ENCODE measurements at places on chromosomes 5 and 9. TPM values are rescaled to one million over a fixed set of nuclear protein-coding genes. Genes with fewer than 3 reads are reported as not detected.

DNA sequence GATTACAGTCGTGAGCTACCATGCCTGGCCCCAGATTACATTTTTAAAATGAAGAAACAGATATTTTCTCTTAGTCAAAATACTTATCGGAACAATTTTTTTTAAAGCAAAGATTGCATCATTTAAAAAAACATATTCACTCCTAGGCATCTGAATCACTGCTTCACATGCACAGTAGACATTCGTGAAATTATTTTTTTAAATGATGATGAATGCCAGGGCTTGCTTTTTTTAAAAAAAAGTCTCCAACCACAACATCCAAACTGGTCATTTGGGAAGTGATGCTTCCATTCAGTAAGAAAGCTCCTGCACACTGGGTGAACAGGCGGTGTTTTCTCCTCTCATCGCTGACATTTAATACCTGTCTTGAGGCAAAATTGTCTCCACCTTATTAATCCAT lies 223.0 kb upstream of the DMRT1 start:
- H3K27ac ChIP-seq = no peak overlapping the region
- no peak for DNase-seq
- H3K27me3 ChIP-seq = no peaks in the 10 kb centered on the region
- H3K4me3 ChIP-seq = no peak overlapping the region

- H3K36me3 ChIP-seq = no peaks in the 10 kb centered on the region
- H3K27me3 ChIP-seq = no peaks in the 10 kb centered on the region
- no peaks in the 10 kb centered on the region for H3K4me1 ChIP-seq
- no peak overlapping the region for H3K27ac ChIP-seq
- DNase-seq = no peak
These were observed 245.9 kb downstream of the SAXO1 start for GRCh38 chr9:18786911-18787650.

DNA sequence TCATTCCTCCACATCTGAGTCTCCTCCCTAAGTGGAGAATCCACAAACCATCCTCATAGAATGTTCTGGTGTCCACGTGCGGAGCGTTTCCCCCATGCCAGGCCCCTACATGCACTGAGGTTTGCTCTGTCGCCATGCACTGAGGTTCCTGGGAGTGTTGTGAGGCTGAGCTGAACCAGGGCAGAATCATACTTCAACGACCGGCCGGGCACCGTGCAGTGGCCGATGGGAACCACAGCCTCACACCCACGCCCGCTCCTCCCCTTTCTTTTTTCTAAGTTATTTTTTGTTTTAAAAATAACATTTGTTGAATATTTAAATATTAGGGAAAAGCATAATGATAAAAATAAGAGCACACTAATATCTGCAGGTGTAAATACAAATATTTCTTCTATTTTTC lies 260.4 kb upstream of the IRX4 start:
- no peaks in the 10 kb centered on the region for H3K4me1 ChIP-seq
- H3K4me3 ChIP-seq = no peak overlapping the region
- H3K27me3 ChIP-seq = peaks cover 82% of the 10 kb centered on the region
- DNase-seq = no peak
- no peak overlapping the region for H3K27ac ChIP-seq

Gene NIPAL4
- not detected for total RNA-seq

GRCh38 chr9:94097788-94098414 lies 13.6 kb downstream of the PTPDC1 start:
- no peaks in the 10 kb centered on the region for H3K4me1 ChIP-seq
- H3K27ac ChIP-seq = no peak overlapping the region
- H3K4me3 ChIP-seq = no peak overlapping the region
- DNase-seq = peak; percentile 41
- no peaks in the 10 kb centered on the region for H3K27me3 ChIP-seq

GRCh38 chr5:150640311-150641005 lies at the start of gene SYNPO:
Gene SYNPO, plus strand, starts transcription at chr5:150640660. Its CDS starts 7,616 bp downstream, at chr5:150648276.
- peak; percentile 70 for DNase-seq
- no peaks in the 10 kb centered on the region for H3K36me3 ChIP-seq
- no peaks in the 10 kb centered on the region for H3K27me3 ChIP-seq
- H3K27ac ChIP-seq = peak within 1 kb of the TSS; percentile 62
- H3K4me1 ChIP-seq = peaks cover 91% of the 10 kb centered on the region

DNA sequence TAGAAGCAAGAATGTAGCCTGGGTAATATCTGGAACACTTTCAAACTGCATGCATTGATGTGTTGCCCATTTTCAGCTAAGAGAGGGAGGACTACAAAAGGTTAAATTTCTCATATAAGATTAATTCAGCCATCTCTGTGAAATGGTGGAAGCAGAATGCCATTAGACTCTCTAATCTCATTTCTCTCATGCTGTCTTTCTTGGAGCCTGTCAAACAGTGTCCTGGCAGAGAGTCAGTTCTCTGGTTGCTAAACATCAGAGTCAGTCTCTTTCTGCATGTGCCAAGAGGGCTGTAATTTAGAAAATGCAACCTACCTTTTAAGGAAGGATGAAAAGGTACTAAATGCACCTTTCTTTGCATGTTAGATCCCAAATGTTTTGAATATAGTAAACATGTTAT lies 910 bp upstream of the GARNL3 start:
- no peak overlapping the region for H3K4me3 ChIP-seq
- H3K27me3 ChIP-seq = no peaks in the 10 kb centered on the region
- no peak for DNase-seq
- no peak overlapping the region for H3K27ac ChIP-seq
- H3K4me1 ChIP-seq = no peaks in the 10 kb centered on the region
- H3K36me3 ChIP-seq = no peaks in the 10 kb centered on the region

Gene IRX2
- not detected for total RNA-seq

GRCh38 chr5:42985129-42986037 lies 54.7 kb downstream of the ANXA2R start:
- H3K27me3 ChIP-seq = no peaks in the 10 kb centered on the region
- peaks cover 55% of the 10 kb centered on the region for H3K4me1 ChIP-seq
- H3K4me3 ChIP-seq = peak overlapping the region; percentile 0
- peak overlapping the region; percentile 85 for H3K27ac ChIP-seq
- no peaks in the 10 kb centered on the region for H3K36me3 ChIP-seq

Gene STOML2
- total RNA-seq = 109 TPM

Gene PDLIM4
- 35.8 TPM for total RNA-seq

Gene IRGM
- total RNA-seq = not detected

DNA sequence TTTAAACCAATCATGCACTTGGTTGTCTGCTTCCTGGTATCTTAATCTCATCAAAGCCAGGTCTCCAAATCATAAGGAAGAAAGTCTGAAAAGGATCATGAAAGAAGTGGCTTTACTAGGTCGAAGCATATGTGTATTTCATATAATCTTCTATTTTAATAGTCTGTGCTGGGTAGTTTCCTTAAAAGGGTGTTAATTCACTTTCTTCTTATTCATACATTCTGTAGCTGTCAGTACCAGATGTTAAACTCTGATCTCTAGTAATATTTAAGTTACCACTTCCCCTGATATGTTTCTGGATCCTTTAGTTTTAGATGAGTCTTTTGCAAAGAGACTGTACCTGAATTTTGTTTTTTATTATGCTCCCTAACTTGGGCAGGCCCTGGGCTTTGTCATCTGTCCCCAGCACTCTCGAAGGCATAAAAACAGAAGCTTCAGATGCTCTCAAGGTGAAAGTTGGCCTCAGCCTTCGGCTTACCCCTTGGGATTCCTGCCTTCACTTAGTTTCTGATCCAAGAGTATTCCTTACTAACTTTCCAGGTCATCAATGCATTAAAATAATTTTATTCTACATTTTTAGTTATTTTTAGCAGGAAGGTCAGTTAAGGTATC lies 15.0 kb upstream of the LNPEP start:
- no peaks in the 10 kb centered on the region for H3K36me3 ChIP-seq
- DNase-seq = no peak
- H3K27ac ChIP-seq = no peak overlapping the region
- no peak overlapping the region for H3K4me3 ChIP-seq
- H3K27me3 ChIP-seq = no peaks in the 10 kb centered on the region

DNA sequence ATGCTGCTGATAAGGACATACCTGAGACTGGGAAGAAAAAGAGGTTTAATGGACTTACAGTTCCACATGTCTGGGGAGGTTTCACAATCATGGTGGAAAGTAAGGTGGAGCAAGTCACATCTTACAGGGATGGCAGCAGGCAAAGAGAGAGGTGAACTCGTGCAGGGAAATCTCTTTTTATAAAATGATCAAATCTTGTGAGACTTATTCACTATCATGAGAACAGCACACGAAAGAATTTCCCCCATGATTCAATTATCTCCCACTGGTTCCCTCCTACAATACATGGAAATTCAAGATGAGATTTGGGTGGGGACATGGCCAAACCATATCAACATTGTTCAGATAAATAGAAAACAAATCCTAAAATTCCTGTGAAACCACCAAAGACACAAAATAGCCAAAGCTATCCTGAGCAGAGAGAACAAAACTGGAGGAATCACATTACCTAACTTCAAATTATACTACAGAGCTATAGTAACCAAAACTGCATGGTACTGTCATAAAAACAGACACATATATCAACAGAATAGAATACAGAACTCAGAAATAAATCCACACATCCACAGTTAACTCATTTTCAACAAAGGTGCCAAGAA lies 230.5 kb upstream of the TRIM32 start:
- DNase-seq = no peak
- no peak overlapping the region for H3K27ac ChIP-seq
- no peaks in the 10 kb centered on the region for H3K4me1 ChIP-seq
- H3K27me3 ChIP-seq = no peaks in the 10 kb centered on the region
- no peak overlapping the region for H3K4me3 ChIP-seq
- no peaks in the 10 kb centered on the region for H3K36me3 ChIP-seq

DNA sequence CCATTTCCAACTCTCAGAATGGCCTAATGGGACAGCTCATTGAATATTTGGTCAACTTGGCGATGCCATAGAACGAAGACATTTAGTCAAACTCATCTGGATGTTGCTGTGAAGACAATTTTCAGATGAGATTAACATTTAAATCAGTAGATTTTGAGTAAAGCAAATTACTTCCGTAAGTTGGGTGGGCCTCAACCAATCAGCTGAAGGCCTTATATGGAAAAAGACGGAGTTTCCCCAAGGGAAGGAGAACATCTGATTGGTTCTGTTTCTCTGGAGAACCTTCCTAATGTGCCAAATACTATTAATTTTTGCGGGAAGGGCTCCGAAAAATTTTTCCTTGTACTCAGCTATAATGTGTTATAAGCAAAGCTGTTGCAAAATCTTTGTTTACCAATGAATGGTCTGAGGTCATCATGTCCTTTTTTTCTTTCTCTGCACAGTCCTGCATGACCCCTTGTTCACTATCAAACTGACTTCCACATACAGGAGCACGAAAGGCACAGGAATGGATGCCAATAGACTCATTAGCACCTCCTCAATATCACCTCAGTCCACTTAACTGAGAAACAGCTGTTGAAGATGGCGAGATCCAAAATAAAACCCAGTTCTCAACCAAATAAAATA lies 27.8 kb downstream of the CRHBP start:
- H3K27ac ChIP-seq = no peak overlapping the region
- no peaks in the 10 kb centered on the region for H3K36me3 ChIP-seq
- H3K4me3 ChIP-seq = no peak overlapping the region
- H3K27me3 ChIP-seq = no peaks in the 10 kb centered on the region

DNA sequence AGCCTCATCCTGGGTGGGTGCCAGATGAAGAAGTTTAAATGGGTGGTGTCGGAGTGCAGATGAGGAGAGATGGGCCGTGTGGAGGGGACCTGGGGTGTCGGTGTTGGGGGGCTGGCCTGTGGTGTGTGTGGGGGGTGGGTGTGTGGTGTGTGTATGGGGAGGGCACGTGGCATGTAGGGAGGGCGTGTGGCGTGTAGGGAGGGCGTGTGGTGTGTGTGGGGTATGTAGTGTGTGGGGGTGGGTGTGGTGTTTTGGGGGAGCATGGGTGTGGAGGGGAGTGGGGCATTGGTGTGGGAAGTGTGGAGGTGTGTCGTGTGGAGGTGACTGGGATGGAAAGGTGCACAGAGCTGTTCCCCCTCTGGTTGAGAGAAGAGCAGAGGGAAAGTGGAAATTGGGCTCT lies 34.5 kb downstream of the SLC46A2 start:
- no peak overlapping the region for H3K4me3 ChIP-seq
- no peaks in the 10 kb centered on the region for H3K27me3 ChIP-seq
- no peaks in the 10 kb centered on the region for H3K4me1 ChIP-seq
- H3K27ac ChIP-seq = no peak overlapping the region
- H3K36me3 ChIP-seq = no peaks in the 10 kb centered on the region
- DNase-seq = no peak

Gene NRARP
- total RNA-seq = 25.8 TPM

GRCh38 chr5:115774684-115775083 lies 41.8 kb downstream of the CDO1 start:
- no peaks in the 10 kb centered on the region for H3K27me3 ChIP-seq
- no peak for DNase-seq
- H3K27ac ChIP-seq = no peak overlapping the region
- H3K4me3 ChIP-seq = no peak overlapping the region
- H3K36me3 ChIP-seq = no peaks in the 10 kb centered on the region

DNA sequence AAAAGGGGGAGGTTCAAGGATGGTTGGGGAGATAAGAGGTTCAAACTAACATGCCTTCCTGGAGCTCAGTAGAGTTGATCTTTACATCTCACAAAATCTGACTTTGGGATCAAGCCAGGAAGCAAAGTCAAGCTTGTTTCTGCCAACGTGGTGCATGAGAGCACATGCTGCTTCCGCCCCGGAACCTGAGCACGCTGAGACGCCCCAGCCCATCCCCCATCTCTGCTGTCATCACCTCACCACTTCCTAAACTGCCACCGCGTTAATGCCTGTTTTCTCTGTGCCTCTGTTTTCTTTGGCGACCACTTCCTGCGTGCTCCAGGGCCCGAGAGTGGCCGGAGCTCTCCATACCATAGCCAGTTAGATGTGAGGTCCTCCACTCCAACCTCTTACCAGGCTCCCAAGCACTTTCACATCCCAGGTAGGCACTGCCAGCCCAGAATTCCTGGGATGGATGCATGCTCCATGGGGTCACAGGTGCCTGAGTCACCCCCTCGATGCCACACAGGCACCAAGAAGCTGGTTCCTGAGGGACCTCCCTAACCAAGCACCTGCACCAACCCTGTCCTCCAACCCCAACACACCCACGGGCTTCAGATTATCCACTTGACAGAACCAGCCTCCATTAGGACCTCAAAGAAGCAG lies 31.2 kb upstream of the AFAP1L1 start:
- no peaks in the 10 kb centered on the region for H3K4me1 ChIP-seq
- no peak for DNase-seq
- no peak overlapping the region for H3K4me3 ChIP-seq
- 0 out of 2 replicates have a peak, but pooled peaks cover 11% of the 10 kb centered on the region for H3K36me3 ChIP-seq

Gene PCDHB13
- total RNA-seq = not detected

- H3K36me3 ChIP-seq = no peaks in the 10 kb centered on the region
- no peak overlapping the region for H3K4me3 ChIP-seq
These were observed 22.0 kb upstream of the ANKRD34B start for GRCh38 chr5:80592105-80592504.

GRCh38 chr9:71743882-71744281 lies 24.4 kb downstream of the CEMIP2 start:
- no peaks in the 10 kb centered on the region for H3K27me3 ChIP-seq
- H3K4me1 ChIP-seq = peaks cover 35% of the 10 kb centered on the region
- H3K27ac ChIP-seq = no peak overlapping the region
- no peak for DNase-seq

Gene DOK3
- total RNA-seq = 12.2 TPM

Gene RC3H2
- 58.8 TPM for total RNA-seq
